Vein endothelial cell (primary cell): ENCODE measurements at places on chromosomes 5 and 9. TPM values are rescaled to one million over a fixed set of nuclear protein-coding genes. Genes with fewer than 3 reads are reported as not detected.

Gene PTGS1
- 5.2 and 5.5 TPM in 2 replicates for total RNA-seq

Gene ABLIM3
- 40.5 and 45.9 TPM in 2 replicates for total RNA-seq

Gene PITX1
- total RNA-seq: 0.10 TPM in 1 of 2 replicates, not detected in the other

Gene C5orf52
- not detected in 2 replicates for total RNA-seq

Gene CDC20B
- total RNA-seq: under 0.01 and 0.19 TPM in 2 replicates

Gene PCDHGA7
- total RNA-seq: 3.0 and 4.6 TPM in 2 replicates

Gene SCGB3A1
- 0.65 TPM in 1 of 2 replicates, not detected in the other for total RNA-seq

Gene PLPPR1
- total RNA-seq: 0.10 TPM in 1 of 2 replicates, not detected in the other

Gene KCNIP1
- total RNA-seq: 0.19 and 0.98 TPM in 2 replicates

Gene IL5
- not detected in 2 replicates for total RNA-seq

Gene ADRB2
- 6.5 and 7.5 TPM in 2 replicates for total RNA-seq

Gene NR5A1
- not detected in 2 replicates for total RNA-seq

Gene PHAX
- 34.9 and 51.7 TPM in 2 replicates for total RNA-seq

Gene LYRM7
- 7.5 and 13.9 TPM in 2 replicates for total RNA-seq

Gene APBA1
- 10.5 and 22.5 TPM in 2 replicates for total RNA-seq

Gene BTNL8
- not detected in 2 replicates for total RNA-seq

Gene RNF183
- not detected in 2 replicates for total RNA-seq
